ENCODE measurements at places on chromosomes 12 and 14. TPM values are rescaled to one million over a fixed set of nuclear protein-coding genes. Genes with fewer than 3 reads are reported as not detected.

CARMIL3 gene
- total RNA-seq: 0.52 TPM

MDM1 gene
- 17.2 TPM for total RNA-seq

ST8SIA1 gene
- 2.6 TPM for total RNA-seq

SYT1 gene
- total RNA-seq: 2.5 TPM

POTEM gene
- total RNA-seq: not detected

SDR9C7 gene
- not detected for total RNA-seq

NID2 gene
- total RNA-seq: 0.31 TPM

GPR162 gene
- 4.2 TPM for total RNA-seq

NAV3 gene
- under 0.01 TPM for total RNA-seq

SIRT4 gene
- 0.10 TPM for total RNA-seq

HOXC12 gene
- not detected for total RNA-seq

SNX6 gene
- 128 TPM for total RNA-seq

GPR132 gene
- total RNA-seq: 98.0 TPM

KRT1 gene
- 1.8 TPM for total RNA-seq

PLEKHG7 gene
- total RNA-seq: 0.42 TPM

Measured in mononuclear cell (primary cell).